ENCODE measurements at places on chromosomes 5 and 9.

GRCh38 chr9:25284365-25284764 lies 393.9 kb downstream of the TUSC1 start:
- no peak for DNase-seq

DNA sequence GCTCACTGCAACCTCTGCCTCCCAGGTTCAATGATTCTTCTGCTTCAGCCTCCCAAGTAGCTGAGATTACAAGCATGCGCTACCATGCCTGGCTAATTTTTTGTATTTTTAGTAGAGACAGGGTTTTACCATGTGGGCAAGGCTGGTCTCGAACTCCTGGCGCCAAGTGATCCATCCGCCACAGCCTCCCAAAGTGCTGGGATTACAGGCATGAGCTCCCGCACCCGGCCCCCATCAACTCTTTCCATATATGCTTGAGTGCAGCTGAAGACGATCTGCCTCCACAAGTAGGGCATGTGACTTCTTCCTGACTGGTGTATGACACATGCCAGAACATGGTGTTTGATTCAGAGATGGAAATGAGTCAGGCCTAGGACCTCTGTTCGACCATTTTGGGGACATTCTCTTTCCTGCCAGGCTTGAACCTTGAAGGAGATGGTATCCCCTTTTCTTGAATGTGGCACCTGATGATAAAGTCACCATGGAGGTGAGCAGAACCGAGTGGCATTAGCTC lies 7.5 kb upstream of the CNOT6 start:
- no peak for DNase-seq

GRCh38 chr5:115579747-115580173 lies 22.5 kb downstream of the TICAM2 start:
- DNase-seq: no peak

DNA sequence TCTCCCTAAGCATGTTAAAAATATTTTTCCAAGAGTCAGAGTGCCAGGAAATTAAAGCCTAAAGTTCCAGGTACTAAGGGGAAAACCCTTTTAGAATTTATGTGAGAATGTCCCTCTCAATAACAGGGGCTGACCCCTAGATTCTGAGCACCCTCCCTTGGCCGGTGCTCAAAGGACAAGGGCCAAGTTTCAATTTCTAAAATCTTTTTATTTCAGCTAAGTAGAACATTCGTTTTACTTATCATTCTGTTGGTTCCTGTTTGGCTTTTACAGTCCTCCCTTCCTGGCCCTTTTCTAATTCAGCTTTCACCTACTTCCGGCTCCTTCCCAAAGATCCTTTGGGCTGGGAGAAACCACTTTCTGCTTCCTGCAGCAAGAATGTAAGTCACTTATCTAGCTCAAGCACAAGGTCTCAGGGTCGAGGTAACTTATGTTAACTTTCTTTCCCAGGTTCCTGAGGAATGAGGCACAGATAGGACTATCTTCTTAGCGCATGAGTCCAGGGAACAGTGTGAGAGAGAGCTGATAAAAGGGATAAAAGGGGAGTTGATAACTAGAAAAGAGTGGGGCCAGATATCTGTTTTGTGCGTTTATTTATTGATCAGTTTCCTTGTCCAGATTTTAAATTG lies 34.6 kb upstream of the F2RL2 start:
- no peak for DNase-seq

DNA sequence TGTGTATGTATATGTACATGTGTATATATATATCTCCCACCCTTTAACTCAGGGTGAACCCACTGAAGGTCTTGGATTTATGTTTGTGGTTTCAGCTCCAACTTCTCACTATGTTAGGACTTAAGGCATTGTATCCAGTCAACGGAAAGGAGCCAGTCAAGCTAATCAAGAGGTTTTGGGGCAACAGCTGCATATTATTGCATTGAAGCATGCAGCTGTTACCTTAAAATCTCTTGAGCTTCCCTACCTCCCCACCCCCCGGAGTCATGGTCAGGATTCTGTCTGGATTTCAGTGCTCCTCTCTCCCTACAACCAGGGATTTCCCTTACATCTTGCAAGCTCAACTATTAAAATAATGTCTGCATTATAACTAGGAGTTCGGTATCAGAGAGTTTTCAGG lies 399.5 kb downstream of the SPOCK1 start:
- DNase-seq: no peak

- DNase-seq: no peak
Measured at GRCh38 chr9:134304690-134305089, 21.6 kb upstream of the RXRA start.

- no peak for DNase-seq
Measured at GRCh38 chr5:38892363-38892762, 46.6 kb downstream of the OSMR start.

DNA sequence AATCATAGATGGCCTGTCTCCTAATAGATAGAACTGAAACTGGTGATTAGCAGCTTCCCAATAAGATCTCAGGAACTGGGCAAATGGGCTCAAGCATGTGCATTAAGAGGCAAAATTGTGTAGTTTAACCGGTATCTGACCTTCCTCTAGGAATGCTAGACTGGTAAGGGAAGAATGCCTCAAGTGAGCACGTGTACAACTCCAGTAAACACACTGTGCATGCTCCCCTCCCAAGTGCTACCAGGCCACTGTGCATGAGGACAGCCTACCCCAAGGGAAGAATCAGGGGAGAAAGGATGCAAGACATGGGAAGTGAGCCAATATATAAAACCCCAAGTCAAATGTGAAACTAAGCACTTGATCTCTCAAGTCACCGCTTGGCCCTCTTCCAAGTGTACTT lies 1157.4 kb upstream of the CDH18 start:
- no peak for DNase-seq

DNA sequence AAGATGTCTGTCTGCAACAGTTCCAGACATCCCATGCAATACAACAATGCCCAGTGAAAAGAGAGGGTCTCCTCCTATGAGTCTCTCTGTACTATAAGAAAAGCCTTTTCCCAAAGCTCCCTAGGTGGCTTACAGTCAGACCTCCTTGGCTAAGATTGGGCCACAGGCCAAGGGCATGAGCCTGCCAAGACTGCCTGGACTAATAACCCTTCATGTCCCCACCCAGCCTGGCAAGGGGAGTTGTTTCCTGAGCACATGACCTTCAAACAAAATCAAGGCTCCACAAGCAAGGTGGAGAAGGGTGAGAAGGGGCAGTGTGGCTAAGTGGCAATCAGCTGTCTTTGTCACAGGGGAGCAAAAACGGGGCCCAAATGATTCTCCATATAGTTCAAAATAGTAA lies 75.6 kb upstream of the ZSWIM6 start:
- DNase-seq: peak; percentile 47

DNA sequence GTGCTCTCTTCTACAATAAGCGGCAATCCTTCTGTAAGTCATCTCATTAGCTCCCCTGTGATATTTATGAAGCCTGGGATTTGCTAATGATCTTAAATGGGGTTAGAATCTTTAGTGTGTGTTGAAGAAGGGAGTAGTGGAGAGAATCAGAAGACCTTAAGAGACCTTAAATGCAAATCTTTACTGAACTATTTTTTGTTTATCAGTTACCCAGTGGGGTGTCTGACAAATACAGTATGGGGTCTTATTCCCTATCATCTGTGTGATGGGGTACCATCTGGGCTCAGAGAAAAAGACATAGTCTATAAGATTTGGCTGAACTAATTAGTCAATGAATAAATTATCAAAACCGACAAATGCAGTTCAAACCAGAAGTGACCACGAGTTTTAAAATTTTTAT lies 378.4 kb upstream of the SGCD start:
- no peak for DNase-seq

DNA sequence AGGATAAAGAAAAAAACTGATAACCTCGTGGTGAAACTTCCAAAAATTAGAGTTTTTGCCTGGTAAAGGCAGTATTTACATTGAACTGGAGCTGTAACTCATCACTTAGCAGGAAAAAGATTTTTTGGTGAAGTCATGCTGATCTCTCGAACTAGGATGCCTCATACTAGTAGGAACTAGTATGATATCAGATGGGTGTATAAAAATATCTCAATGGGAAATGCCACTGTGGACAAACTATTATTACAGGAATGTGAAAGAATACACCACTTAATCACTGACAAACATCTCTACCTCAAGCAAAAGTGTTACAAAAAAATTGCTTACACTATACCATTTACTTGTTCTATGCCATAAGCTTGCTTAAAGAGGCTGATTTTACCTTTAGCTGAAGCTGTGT lies 28.4 kb downstream of the RFX3 start:
- no peak for DNase-seq

GRCh38 chr9:89815061-89815902 lies 210.5 kb downstream of the GADD45G start:
- no peak for DNase-seq

- DNase-seq: peak; percentile 34
Measured at GRCh38 chr9:12464910-12465512, 228.2 kb upstream of the TYRP1 start.

Measured in LoVo (cell line).